ENCODE measurements at places on chromosomes 3 and 15. TPM values are rescaled to one million over a fixed set of nuclear protein-coding genes. Genes with fewer than 3 reads are reported as not detected.

DNA sequence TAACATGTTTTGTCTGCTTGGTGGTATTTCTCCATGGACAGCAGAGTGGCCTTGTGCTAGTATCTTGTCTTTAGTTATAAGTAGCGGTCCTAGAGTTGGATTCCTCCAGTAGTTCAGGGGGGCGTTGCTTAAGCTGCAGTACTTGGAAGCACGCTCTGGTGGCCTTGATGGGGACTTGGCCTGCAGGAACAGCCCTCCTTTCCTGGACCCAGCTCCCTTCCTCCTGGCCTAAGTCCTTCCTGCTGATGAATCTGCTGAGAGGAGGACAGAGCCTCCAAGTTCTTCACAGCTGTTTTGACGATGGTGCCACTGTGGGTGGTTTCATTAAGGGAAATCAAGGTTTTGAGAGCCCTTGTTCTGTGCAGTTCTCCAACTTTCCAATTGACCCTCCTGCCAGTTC, 38.6 kb upstream of the SEC22A start:
- peaks cover 64% of the 10 kb centered on the region for H3K36me3 ChIP-seq
- H3K27me3 ChIP-seq = no peaks in the 10 kb centered on the region
- no peak overlapping the region for H3K27ac ChIP-seq
- DNase-seq = no peak

- H3K4me1 ChIP-seq = no peaks in the 10 kb centered on the region
- no peak overlapping the region for H3K27ac ChIP-seq
- H3K36me3 ChIP-seq = no peaks in the 10 kb centered on the region
- peaks cover 2% of the 10 kb centered on the region for H3K27me3 ChIP-seq
- H3K4me3 ChIP-seq = no peak overlapping the region
Measured at GRCh38 chr3:14031271-14031670, 93.4 kb downstream of the CHCHD4 start.

DNA sequence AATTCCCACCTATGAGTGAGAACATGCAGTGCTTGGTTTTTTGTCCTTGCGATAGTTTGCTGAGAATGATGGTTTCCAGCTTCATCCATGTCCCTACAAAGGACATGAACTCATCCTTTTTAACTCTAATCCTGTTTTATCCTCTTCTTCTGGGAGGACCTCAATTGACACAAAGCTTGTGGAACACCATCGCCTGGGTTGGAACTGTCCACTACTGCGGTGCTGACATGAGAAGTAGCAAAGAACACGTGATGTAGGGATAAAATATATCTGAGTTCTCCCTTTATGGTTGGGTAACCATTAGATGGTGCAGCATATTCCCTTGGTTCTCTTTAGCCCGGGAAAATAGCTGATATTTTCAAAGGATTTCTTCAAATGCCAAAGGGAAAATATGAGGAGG, 105.3 kb upstream of the TOPAZ1 start:
- peaks cover 6% of the 10 kb centered on the region for H3K4me1 ChIP-seq
- H3K27ac ChIP-seq = no peak overlapping the region
- DNase-seq = no peak

The LCTL gene
- total RNA-seq = 0.17 TPM

DNA sequence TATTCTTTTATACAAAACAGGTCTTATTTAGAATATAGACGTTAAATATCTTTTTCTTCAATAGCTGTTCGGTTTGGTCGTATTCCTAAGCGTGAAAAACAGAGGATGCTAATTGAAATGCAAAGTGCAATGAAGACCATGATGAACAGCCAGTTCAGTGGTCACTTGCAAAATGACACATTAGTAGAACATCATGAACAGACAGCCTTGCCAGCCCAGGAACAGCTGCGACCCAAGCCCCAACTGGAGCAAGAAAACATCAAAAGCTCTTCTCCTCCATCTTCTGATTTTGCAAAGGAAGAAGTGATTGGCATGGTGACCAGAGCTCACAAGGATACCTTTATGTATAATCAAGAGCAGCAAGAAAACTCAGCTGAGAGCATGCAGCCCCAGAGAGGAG, 16.8 kb downstream of the NR1D2 start:
- peaks cover 73% of the 10 kb centered on the region for H3K4me1 ChIP-seq
- H3K27ac ChIP-seq = no peak overlapping the region
- DNase-seq = no peak

The DNASE1L3 gene
- not detected for total RNA-seq
